Fibroblast of upper back skin (primary cell): ENCODE measurements at places on chromosomes 5 and 9.

DNA sequence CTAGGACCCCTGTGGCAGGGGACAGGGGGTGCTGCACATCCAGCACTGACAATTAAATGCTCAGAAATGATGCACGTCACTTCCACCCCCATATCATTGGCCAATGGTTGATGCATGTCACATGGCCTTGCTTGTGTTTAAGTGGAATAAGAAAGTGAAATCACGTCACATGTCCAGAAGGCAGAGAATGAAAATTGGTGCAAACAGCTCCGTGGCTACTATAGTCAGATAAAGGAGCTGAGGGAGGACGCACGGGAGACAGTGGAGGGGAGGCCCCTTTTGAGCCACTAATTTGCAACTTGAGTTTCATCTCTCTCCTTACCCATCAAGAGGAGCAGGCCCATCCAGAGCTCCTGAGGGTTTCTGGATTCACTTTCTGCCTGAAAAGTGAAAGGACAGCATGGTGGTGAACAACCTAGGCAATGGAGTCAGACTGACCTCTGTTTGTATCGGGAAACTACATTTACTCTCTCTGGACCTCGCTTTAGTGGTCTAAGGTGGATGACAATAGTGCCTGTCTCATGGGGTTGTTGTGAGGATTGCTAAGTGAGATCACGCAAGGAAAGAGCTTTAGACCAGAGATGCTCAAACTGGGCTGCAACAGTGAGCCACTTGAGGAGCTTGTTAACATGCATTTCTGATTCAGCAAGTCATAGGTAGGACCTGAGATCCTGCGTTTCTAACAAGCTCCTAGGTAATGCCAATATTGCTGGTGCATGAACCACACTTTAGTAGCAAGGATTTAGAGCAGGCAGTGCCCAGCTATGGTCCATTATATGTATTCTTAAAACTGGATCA lies 133.9 kb upstream of the ADRA1B start:
- DNase-seq: no peak

GRCh38 chr5:154498591-154498990 lies 20.6 kb upstream of the HAND1 start:
- no peak for DNase-seq

DNA sequence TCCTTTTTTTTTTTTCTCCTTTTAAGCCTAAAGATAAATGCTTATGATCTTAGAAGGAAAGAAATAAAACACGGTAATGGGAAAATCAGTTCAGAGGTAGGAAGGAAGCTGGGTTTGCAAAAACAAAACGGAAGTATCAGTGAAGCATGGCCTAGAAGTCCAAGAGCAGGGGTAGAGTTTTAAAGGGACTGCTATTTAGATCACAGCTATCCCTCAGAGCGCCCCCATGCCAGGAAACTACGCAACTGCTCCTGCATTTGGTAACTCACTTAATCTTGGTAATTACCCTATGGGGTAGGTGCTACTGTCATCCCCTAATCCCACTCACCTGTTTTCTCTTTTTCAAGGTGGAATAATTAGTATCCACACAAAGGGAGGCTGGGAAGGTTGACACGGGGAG lies 16.0 kb downstream of the TLE1 start:
- DNase-seq: no peak

DNA sequence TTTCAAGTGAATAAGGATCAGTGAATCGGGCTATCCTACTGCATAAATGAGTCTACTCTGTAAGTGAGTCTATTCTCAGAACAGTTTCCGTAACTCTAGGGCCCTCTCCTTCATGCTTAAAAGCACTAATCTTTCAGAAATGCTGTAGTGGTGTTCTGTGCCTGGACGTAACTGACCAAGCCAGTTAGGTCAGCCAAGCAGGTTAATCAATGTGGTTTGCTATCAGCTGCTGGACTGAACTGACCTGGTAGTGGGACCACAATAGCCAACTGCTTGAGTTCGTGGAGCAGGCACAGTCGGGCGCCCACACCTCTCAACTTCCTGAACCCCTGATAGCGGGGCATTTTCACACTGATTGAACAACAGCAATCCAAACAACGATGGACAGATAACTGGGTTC lies 6.8 kb downstream of the SLC1A3 start:
- DNase-seq: no peak

GRCh38 chr9:128108269-128109049 lies 19.1 kb downstream of the PTGES2 start:
- DNase-seq: no peak

GRCh38 chr9:111375817-111376564 lies 46.0 kb upstream of the OR2K2 start:
- DNase-seq: no peak

- DNase-seq: peak; percentile 15
Observed at GRCh38 chr5:51380603-51381207, 2.5 kb upstream of the ISL1 start.

DNA sequence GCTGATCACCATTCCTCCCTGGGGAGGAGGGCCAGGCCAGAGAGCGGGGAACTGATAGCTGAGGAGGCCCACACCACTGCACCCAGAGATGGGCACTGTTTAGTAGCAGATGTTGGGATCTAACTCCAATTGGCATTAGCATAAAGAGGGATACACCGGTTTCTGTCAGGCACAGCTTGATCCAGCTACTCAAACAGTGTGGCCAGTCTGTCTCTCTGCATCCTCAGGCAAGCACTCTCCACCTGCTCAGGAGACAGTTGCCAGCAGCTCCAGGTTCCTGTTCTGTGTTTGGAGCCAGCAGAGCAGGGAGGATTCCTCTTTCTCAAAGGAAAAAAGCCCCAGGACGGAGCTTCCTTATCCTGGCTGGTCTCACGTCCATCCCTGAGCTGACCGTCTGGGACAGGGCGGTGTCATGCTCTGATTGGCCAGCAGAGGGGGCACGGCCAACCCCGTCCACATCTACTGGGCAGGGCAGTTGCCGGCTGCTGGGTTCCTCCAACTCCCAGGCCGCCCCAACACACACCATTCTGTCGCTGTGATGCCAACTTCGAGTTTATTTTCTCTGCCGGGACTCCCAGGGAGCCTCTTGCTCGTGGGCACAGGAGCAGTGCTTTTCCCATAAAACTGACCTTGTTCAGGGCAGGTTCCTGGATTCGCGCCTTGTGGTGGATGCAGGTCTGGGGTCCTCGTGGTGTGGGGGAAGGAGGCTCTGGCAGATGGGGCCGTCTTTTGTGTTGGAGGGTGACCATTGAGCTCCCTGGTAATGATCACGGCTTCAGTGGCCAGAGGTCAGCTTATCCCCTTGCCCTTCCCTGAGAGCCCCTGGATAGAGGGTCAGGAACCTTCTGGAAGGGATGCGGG lies 47.9 kb downstream of the COL5A1 start:
- DNase-seq: peak; percentile 29

DNA sequence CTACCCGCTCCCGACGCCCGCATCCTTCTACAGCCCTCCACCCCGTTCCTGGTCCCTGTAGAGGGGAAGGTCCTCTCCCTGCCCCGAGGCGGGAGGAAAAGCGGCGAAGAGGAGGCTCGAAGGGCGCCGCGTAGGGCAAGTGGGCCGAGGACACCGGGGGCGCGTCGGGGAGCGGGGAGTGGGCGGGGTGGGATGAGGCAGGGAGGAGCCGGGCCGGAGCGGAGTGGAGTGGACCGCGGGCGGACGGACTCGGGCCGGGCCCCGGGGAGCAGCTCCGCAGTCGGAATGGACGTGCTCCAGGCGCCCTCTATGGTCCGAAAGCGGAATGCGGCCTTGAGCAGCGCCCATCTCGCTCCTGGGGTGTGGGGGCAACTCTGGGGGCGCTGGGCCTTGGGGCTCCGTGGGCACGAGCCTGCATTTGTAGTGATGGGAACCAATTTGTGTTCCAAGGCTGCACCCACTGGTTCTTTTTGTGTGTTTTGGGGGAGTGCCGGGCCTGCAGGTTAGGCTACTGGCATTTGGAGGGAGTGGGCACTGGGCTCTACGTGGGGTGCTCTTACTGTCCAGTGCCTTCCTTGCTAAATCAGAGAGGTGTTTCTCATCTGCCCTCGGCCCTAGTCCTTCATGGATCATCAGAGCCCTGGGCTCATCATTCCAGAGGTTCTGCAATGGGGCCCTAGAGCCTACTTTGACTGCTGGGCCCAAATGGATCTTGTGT lies 7.3 kb downstream of the IRX1 start:
- peak; percentile 64 for DNase-seq

DNA sequence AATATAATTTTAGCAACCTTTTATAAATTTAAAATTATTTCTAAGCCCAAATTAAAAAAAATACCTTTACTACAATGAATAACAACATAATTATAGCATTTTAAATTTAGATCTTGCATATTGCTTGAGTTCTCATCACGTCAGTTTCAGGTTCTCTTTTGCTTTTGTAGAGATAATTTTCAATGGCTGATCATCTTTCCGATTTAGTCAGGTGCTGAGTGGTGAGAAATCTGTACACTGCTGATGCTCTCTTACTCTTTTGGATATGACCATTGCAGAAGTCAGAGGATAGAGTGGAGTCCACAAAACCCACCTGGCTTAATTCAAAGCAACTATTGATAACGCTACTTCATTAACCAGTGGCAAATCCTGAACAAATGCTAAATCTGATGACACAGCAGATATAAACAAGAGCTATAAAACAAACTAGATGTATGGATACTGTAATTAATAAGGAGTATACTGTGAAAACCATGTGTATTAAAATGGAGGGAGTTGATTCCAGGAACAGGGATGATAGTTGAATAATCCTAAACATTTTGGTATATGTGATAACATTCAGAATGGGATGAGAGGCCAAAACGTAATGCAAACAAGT lies 394.8 kb downstream of the CSNK1G3 start:
- no peak for DNase-seq

- DNase-seq: no peak
Observed at GRCh38 chr5:14627270-14627669, 37.2 kb upstream of the OTULIN start.

GRCh38 chr9:28086881-28087280 lies 513.6 kb upstream of the C9orf72 start:
- no peak for DNase-seq

DNA sequence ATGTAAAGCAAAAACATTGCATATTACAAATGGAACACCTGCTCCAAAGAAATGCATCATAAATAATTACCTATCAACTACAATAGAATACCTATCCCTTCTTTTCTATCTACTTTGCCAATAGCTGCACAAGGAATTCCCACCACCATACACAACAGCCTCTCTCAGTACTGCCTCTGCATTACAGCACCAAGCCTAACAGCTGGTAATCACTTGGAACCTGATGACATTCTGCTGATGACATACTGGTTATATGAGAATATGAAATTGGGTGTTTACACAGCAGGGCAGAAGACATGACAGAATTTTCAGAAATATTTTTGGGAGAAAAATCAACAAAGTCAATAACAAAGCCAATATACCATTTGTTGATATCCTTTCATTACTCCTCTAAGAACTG lies 43.2 kb downstream of the PSMB7 start:
- no peak for DNase-seq

GRCh38 chr5:135462304-135462703 lies 10.2 kb upstream of the TIFAB start:
- DNase-seq: peak; percentile 30

DNA sequence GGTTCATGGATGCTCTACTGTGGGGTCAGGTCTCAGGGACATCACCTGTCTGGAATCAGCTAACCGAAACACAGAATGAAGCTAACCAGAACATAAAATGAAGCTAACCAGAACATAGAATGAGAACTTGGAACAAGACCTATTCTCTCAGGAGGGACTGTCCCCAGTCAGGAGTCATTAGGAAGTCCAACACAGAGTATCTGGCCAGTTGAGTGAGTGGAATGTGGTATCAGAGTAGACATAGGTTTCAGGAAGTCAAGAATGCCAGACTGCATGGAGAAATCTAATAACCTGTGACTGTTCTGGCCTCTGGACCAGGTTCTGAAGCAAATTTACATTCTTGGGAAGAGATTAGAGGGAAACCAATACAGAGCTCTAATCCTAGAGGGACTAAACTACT lies 609.6 kb downstream of the PRELID2 start:
- DNase-seq: no peak

- DNase-seq: no peak
Observed at GRCh38 chr9:76336027-76336426, 58.2 kb downstream of the RFK start.

DNA sequence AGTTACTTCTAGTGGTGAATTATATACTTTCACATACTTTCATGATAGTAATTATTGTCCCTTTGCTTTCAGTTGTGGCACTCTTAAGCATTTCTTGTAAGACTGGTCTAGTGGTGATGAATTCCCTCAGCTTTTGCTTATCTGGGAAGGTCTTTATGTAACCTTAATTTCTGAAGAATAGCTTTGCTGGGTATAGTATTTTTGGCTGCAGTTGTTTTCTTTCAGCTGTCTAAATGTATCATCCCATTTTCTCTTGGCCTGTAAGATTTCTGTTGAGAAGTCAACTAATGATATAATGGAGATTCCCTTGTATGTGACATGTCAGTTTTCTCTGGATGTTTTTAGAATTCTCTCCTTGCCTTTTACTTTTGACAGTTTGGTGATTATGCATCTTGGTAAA lies 41.0 kb downstream of the TMEM38B start:
- DNase-seq: no peak

- DNase-seq: no peak
Observed at GRCh38 chr5:56837956-56838355, 22.6 kb downstream of the MAP3K1 start.

DNA sequence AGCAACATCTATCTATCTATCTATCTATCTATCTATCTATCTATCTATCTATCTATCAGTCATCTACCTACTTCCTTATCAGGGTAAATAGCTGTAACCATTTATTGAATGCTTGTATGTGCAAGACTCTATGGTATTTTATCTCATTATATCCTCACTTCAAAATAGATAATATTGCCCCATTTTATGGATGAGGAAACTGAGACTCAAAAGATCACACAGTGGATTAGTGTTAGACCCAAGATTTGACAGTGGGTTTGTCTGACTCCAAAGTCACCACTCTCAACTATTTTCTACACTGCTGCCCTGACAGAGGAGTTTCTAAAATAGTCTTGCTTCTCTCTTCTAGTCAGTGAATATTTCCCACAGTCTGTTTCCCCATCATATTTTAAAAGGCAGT lies 94.3 kb upstream of the NR3C1 start:
- no peak for DNase-seq

- no peak for DNase-seq
Observed at GRCh38 chr9:124873664-124874063, 11.7 kb downstream of the ARPC5L start.

DNA sequence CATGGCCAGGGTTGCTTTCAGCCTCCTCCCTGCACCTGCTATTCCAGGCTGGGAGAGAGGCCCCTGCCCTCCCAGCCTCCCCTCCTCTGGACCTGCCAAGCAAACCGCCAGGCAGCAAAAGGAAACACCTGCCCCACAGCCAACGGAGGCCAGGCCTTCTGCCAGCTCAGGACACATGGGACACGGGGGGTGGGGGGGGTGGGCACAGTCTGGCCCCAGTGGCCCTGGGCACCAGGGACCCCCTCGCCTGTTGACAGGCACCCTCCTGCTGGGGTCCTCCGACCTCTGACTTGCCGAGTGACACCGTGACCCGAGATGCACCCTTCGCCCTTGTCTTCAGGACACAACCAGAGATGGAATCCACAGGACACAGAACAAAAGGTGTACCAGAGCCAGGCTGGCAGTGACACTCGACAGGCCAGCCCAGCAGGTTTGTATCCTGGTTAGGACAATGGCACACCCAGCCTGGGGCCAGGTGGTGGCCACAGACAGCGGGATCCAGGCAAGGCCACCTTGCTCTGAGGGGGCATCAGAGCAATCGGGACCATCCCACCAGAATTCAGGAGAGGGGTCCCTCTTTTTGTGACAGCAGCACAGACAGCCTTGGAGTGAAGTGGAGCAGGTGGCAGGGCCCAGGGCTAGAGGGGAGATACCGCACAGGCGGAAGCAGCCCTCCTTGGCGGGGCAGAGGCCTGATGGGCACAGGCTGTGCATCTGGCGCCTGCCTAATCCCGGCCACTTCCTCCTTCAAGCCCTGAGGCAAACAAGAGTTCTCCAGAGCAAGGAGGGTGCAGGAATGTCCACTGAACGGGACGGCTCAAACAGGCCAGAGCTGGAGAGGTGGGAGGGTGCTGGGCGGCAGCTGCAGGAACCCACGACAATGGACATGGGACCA lies 1.3 kb upstream of the TMEM210 start:
- DNase-seq: no peak
